ENCODE measurements at places on chromosomes 12 and 14. TPM values are rescaled to one million over a fixed set of nuclear protein-coding genes. Genes with fewer than 3 reads are reported as not detected.

Gene SPRYD4
- polyA plus RNA-seq, result 3.7 TPM

Gene C12orf50
- 0.07 TPM for polyA plus RNA-seq

Gene SLC17A8
- polyA plus RNA-seq, result not detected

Gene RTN1
- polyA plus RNA-seq, result 0.34 TPM

Measured in B cell (primary cell).